ENCODE measurements at places on chromosomes 1 and 21.
A peak's percentile ranks its signal among the peaks of the same experiment; 100 is the strongest.

DNA sequence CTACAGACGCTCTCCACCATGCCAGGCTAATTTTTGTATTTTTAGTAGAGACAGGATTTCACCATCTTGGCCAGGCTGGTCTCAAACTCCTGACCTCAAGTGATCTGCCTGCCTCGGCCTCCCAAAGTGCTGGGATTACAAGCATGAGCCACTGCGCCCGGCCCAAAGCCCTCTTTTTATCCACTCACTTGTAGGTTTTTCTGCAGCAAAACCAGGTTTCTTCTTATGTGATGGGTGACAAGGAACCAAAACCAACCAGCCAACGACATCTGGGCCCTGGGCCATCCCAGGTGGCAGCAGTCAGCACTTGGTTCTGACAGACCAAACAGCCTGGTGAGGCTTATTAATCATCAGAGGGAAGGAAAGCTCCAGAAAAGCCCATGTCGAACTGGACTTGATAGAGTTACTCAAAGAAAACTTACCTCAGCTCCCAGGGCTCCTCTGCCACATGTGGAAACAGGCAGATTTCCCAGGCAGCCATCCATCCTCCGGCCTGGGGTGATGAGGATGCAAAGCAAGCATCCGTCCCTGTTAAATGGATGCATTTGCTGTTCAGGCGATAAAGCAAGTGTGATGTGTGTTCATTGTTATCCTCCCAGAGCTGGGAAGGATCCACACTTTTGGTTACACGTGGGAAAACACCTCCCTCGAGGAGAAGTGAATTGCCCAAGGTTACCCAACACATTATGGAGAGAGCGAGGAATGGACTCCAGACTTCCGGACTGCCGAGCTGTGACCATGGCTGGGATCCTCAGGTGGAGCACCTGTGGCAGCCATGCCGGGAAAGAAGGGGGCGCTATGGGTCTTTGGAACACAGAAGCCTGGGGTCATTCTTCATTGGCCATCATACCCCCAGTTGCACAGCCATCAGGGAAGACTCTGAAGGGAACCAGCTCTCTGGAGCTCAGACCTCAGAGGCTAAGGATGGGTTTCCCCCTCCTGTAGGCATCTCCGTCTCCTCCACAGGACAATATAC is 118.8 kb downstream of the HUNK start:
- peak; percentile 38 for DNase-seq

- DNase-seq = no peak
Measured at GRCh38 chr1:238621405-238621804, 730.7 kb upstream of the ZP4 start.

DNA sequence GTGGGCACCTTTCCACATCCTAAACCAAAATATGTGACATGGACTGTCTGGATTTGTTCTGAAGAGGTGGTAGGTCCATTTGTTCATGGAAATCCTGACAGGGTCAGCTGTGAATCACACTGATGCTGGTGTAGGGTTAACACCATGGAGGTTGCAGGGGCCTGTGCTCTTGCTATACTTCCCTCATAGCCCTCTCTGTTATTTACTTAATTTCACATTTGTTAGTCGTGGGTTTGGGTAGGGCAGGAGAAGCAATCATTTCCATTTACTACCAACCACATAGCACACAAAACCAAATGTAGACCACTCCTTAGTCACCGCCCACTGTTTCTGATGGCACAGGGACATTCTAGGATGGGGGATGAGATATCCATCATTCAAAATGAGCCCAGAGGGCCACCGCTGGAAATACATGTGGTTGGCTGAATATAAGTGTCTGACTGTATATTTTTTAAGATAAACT is 61.8 kb upstream of the POU2F1 start:
- no peak for DNase-seq

GRCh38 chr1:201749059-201749690 is 79.8 kb upstream of the IPO9 start:
- DNase-seq = no peak

DNA sequence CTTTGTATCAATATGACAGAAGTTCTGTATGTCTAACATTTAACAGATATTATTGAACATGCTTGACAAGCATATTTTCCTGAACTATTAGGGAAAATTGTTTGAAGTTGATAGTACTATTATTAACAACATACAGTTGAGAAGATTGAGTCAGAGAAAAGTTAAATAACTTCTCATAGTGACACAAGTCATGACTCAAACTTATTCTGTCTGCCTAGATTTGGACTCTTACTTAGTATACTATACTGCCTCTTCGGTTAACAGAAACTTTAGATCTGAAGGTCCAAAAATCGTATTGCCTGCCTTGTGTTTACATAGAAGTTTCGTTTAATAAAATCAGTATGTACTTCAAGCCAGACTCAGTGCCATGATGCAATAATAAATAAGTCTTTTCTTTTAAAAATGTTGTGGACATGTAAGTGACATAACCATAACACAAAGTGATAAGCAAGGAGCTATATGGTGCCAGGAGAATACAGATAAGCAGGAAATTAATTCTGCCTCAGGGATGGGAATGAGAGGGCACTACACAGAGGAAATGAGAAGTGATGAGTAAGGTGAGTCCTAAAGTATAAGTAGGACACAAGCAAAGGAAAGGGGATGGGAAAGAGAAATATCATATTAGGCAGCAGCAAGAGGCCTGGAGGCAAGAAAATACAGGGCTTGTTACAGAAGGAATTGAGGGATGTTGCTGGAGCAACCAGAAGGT is 48.1 kb downstream of the LHX9 start:
- no peak for DNase-seq

DNA sequence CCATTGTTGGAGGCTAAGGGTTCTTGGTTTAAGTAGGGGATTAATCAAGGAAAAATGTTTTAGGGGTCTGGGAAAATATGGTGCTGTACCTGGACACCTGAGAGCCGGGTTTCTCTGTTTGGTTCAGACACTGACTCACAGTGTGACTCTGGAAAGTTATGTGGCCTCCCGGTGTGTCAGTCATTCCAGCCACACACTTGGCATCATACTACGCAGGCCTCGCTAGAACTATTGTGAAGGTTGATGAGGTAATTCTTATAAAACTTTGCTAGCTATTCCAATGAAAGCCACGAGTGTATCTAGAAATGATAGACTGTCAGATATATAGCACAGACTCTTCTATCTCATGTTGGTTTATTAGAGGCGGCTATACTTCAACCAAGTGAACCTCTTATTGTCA is 4.8 kb upstream of the CAMSAP2 start:
- DNase-seq = no peak

GRCh38 chr1:218659911-218660677 is 315.0 kb downstream of the TGFB2 start:
- DNase-seq = peak; percentile 34

DNA sequence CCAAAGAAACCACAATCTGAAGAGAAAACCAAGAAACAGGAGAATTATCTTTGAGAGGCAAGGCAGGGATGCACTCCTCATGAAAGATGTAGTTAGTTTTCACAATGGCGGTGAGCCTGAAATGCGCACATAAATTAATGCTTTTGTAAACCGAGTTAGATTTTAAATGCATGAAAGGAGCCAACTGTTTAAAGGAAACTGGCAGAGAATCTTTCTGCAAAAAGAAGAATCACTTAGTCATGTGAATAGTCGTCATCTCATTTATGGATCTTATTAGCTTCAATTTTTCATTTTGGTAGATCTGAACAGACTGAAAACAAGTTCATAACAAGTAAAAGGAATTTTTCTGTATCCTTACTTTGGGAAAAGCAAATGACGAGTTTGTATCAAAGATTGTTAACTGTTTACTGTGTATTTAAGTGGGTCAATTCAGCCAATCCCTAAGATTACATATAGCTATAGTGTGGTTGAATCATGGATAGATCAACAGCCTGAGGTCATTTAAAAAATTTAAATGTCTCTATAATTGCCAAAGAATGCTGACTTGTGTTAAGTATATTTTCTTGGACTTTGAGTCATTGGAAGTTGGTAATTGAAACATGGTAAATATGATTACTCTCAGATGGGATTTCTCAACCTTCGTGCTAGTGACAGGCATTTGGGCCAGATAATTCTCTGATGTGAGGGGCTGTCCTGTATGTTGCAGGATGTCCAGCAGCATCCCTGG is 226.6 kb upstream of the KAZN start:
- DNase-seq = no peak

- peak; percentile 78 for DNase-seq
Measured at GRCh38 chr21:37757606-37758376, 158.5 kb downstream of the KCNJ6 start.

DNA sequence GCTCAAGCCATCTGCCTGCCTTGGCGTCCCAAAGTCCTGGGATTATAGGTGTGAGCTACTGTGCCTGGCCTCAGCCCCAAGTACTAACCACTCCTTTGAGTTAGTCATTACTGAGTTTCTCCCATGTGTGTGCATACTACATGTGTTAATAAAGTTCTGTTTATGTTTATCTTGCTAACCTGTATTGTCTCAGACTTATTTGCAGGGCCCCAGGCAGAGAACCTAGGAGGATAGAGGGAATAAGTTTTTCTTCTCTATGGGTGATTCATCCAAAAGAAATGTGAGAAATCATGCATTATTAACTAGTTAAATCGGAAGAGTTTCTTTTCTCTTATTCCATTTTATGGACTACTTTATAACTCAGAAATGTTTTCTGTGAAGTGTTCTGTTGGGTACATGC is 203.9 kb upstream of the CACYBP start:
- DNase-seq = no peak

- DNase-seq = no peak
Measured at GRCh38 chr1:19006837-19007271, 50.4 kb upstream of the IFFO2 start.

DNA sequence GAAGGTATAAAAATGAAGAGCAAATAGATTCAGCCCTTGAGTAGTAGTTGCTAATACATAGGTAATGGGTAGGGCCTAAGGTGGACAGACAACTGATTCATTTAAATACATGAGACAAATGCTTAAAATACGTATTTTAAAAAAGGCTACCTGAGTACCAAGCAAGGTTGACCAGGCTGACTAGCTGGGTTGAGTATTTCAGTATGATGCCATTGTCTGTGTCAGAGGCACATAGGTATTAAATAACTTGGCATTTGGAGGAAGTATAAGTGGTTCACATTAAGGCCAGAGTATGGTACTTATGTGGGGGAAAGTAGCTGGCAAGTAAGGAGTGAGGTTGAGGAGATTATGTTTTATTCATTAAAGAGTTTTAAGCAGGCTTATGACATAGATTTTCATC is 19.4 kb downstream of the NEK7 start:
- DNase-seq = no peak

DNA sequence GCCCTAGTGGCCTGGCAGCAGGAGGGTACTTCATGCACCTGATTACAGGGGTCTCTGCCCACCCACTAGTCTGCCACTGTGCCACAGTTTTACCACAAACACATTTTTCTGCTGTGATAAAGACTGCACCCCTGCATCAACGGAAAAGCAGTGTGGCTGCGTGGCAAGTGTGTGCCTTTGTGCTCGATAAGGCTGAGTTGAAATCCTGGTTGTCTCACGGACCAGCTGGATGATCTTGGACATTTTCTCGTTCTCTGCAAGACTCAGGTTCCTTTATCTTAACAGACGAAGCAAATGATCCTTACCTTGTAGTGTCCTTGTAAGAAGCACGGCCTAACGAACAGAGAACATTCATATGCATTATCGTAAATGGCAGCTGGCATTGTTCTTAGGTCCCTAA is 10.2 kb downstream of the GRHL3 start:
- DNase-seq = no peak

DNA sequence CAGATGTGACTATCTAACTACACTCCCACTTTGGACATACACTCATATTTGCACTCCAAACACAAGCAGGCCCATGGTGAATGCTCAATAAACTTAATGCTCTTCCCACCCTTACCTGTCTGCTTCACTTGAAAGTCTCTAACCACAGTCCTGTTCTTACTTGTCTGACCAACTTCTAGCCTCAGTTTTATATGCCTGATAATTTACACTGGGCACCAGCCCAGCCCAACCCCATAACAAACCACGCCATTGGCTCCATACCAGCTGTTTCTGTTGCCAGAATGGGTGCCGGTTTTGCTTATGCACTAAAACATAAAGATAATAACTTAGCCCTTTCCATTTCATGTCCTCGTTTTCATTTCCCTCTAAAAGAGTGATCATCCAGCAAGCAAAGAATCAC is 395.4 kb downstream of the NTNG1 start:
- DNase-seq = peak; percentile 26

GRCh38 chr1:211377539-211378450 is 51.2 kb downstream of the TRAF5 start:
- DNase-seq = no peak

DNA sequence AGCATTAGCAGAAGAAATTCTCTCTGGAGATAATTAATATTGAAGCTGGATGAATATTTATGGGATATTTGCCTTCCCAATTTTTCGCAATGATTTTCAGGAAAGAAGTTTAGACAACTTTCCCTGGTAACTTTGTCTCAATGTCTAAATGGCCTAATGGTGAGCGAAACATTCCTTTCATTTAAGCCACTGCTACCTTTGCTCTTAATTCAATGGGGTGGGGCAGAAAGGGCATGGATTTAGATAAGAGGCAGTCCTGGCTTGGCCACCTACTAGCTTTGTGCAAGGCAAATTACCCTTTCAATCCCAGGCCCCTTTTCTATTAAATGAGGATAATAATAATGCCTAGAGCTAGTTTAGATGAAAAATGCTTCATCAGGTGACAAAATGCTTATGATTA is 27.1 kb upstream of the LYST start:
- no peak for DNase-seq

DNA sequence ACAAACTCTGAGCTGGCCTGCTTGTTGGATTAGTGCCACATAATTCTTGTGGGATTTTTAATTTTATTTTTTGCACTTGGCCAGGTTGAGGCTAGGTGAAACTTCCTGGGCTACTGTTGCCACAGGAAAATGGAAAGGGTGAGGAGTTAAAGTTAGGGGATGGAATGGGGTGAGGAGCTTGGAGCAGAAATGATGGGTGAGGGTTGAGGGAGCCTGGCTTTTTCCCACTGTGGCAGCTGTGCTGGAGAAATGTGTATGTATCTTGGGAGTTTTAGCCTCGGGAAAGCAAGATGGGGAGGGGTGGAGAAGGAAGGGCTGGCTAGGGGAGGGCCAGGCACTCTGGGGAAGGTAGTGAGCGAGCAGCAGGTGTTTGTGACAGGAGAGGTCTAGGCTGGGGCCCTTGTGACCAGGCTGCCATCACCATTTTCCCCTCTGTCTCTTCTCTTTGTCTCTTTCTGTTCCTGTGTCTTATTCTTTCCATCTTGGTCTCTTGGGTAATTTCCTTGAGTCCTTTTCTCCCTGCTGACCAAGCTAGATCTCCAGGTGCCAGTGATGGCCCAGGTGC is 2.0 kb downstream of the ZNF687 start:
- DNase-seq = no peak

- peak; percentile 88 for DNase-seq
Measured at GRCh38 chr1:153533689-153534201, 2.0 kb downstream of the S100A6 start.

DNA sequence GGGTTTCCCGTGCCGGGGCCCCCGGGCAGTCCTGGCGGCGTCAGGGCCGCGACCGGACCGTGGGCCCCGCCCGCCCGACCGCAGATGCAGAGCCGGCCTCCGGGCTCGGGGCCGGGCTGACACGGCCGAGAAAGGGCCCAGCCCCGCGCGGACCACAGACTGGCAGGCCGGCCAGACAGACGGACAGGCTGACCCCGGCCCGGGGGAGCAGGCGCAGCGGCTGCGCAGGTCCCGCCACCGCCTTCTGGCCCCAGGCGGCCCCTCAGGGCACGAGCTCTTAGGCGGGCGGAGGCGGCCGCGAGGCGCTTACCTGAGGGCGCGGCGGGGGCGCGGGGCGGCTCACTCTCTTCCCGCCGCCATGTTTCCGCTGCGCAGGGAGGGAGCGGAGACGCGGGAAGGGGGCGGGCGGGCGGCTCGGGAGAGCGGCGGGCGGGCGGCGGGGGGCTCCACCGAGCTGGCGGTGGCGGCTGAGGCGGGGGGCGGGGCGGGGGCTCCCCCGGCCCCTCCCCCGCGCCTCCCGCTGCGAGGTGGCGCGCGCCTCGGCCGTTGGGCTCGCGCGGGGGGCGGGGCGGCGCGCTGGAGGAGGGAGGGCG is at the start of gene SCMH1:
Gene SCMH1, minus strand, starts transcription at position 558 of the 593 bp plus-strand sequence. CDS start 56,173 bp downstream, outside the sequence.
- DNase-seq = peak; percentile 85

Data from NCI-H69 (cell line).